ENCODE measurements at places on chromosomes 3 and 15.

- DNase-seq = no peak
Observed at GRCh38 chr3:188151438-188151837, 2.5 kb upstream of the LPP start.

GRCh38 chr15:34349769-34350168, 6.7 kb downstream of the NUTM1 start:
- DNase-seq = no peak

- no peak for DNase-seq
Observed at GRCh38 chr15:66868918-66869317, 166.9 kb downstream of the SMAD6 start.

GRCh38 chr3:176780766-176781165, 416.5 kb downstream of the TBL1XR1 start:
- no peak for DNase-seq

GRCh38 chr15:40306371-40306770, 1.4 kb downstream of the PLCB2 start:
- DNase-seq = no peak

- DNase-seq = no peak
Observed at GRCh38 chr3:43770426-43771103, 79.8 kb downstream of the ABHD5 start.

DNA sequence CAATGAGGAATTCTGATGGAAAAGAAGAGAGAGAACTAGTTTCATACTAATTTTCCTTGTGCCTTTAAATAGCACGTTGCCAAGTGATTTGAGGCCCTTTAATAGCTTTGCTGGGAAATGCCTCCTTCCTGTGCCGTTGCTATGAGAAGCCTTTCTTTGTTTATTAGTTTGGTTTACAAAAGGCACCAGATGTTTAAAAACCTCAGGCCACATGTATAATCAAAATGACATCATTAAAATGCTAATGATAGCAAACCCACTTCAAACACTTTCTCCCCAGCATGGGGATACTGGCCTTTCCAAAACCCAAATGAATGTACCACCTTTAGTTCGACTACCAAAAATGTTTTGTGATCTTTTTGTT, 50.0 kb upstream of the TBC1D23 start:
- DNase-seq = no peak

DNA sequence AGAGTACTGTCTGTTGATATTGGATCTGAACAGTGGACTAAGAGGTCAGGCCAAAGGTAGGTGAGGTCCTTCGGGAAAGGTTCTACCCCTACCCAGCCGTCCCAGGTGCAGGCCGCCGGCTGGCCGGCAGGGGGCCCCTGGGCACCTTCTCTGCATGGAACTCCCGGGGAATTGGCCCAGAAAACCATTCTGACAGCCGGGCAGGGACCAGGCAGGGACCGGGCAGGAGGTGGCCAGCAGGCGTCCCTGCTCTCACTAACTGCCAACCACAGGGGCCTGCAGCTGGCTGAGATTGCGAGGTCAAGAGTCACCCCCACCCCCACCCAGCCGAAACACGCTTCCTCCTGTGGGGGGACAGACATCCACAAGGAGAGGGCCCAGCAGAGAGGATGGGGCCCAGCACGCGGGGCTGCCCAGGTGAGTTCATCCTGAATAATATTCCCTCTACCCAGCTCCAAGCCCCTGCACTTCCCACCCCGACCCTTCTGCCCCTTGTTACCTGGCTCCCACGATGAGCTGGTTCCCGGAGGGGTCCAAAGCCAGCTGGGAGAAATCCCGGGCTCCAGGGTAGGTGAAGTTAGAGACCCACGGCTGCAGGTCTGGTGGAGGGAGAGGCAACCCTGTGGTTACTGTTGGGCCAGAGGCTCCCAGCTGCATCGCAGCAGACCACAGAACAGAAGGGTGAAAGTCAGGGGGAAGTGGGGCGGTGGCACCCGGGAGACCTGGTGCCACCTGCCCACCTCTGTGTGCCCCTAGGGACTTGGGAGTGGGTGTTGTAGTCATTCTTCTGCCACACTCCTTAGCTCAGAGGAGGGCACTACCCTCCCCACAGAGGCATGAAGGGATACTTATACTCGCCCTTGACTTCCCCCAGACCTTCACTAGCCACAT, 84.4 kb downstream of the SEMA5B start:
- no peak for DNase-seq

- DNase-seq = no peak
Observed at GRCh38 chr3:72505539-72506405, 342.5 kb downstream of the SHQ1 start.

GRCh38 chr3:188202358-188203138, 48.6 kb downstream of the LPP start:
- DNase-seq = no peak

DNA sequence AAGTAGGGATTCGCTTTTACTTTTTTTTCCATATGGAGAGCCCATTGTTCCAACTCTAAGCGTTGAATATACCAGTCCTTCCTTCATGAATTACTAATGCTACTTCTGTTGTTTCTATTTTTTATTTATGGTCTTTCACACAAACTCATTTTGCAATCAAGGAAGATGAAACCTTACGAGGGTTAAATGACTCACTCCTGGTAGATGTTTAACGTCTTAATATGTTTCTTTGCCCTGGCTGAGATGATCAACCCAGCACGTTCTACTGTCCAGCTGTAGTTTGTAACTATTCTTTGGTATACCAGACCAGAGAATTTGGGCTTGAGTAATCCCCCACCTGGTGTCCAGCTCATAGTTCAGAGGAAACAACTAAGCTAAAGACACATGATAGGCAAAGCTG, 23.1 kb downstream of the CDCP1 start:
- no peak for DNase-seq

DNA sequence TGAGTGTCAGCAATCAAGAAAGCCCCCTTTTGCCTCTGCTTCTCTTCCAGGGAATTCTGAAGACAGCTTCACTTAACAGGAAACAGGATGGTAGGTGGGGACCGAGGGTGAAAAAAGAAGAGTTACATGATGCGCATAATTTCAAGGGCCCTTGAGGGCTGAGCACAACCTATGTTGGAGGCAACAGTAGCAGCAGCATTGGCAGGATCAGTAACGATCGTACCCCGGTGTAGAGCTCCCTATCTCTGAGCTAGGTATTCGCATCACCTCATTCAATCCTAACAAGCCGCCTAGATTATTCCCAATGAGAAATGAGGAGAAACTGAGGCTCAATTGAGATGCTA, 432 bp upstream of the RAD54L2 start:
- DNase-seq = no peak

DNA sequence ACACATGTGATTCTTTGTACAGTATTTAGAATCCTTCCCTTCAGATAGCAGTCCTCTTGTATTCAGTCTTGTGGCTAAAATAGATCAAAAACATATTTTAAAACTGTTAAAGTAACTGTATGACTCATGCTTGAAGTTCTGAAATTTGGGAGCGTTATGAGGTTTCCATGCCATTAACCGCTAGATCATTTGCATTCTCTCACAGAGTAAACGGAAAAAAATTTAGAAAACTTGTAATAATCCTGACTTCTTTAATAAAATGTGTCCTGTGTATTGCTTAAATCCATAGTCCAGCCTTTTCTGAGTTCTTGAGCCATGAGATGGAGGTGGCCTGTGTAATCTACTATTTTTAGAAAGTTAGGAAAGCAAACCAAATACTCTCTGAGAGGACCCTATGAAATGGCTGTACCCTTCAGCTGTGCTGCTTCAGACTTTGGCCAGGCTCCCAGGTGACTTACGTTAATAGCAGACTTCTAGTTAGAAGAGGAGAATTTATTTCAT, 33.8 kb downstream of the MBNL1 start:
- DNase-seq = no peak

GRCh38 chr3:64715211-64715982, 27.6 kb upstream of the ADAMTS9 start:
- DNase-seq = no peak

GRCh38 chr3:129085165-129085715, 24.7 kb downstream of the GP9 start:
- no peak for DNase-seq

GRCh38 chr15:77986891-77987764, 90.4 kb downstream of the TBC1D2B start:
- no peak for DNase-seq

DNA sequence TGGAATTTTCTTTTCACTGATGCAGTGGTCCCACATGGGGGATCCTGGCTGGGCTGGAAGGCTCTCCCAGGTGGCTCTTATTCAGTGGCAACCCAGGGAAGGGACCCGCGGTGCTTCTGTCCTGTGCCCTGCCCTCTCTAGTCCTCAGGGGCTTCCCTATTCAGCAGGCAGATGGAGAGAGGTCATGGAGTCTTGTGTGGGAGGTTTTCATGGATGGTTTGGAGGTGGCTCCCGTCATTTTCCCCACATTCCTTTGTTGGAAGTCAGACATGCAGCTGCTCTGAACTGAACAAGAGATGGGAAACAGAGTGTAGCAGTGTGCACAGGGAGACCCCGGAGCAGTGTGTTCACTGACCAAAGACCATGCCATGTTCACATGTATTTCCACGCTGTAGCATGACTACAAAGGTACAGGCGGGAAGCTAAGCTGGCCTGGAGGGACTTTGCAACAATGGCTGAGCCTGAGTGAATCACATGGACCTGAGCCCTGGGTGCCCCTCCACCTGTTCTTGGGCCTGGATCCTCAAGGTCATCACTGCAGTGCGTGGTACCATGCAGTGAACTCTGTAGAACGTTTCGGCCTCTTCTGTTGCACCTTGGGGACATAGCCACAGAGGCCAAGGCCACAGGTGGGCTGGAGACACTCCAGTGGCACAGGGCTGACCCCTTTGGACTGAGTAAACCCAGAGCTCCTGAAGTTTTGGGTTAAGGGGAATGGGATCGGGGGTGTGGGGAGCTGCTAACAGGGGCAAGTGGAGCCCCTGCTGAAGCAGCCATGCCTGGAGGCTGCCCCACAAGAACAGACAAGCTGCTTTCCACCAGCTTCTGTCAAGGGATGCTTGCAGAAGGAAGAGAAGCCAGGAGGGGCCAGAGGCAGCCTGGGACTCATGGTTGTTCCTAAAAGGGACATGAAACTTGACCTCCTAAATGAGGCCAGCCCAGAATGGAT, 123.0 kb downstream of the ASB7 start:
- no peak for DNase-seq

GRCh38 chr3:131172502-131173200, 146.0 kb downstream of the NEK11 start:
- DNase-seq = no peak

DNA sequence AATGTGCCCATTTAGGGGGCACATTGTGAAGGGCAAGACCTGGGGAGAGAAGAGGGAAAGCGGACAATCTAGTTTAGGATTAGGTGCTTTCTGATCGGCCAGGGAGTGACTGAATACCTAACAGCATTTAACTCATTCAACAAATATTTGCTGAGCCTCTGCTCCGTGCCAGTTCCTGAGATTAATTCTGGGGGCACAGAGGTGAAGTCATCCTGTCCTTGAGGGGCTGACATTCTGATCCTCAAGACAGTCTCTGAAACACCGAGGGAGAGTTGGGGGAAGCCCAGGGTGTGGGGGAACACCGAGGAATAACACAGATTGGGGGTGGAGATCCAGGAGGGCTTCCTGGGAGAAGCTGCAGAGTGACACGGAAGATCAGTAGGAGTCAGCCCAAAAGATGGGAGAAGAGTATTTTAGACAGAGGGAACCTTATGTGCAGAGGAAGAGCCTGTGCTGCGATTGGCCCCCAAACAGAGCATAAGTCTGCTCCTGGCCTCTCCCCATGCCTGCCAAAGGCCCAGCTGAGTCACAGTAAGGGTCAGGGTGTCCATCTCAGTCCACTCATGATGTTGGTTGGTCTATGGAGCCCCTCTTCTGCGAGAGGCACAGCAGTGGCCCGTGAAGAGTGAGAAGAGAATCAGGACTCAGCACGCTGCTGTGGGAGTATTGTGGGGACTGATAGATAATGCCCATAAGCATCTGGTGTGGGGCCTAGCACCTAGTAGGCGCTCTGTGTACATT, 60.2 kb downstream of the AMOTL2 start:
- no peak for DNase-seq

DNA sequence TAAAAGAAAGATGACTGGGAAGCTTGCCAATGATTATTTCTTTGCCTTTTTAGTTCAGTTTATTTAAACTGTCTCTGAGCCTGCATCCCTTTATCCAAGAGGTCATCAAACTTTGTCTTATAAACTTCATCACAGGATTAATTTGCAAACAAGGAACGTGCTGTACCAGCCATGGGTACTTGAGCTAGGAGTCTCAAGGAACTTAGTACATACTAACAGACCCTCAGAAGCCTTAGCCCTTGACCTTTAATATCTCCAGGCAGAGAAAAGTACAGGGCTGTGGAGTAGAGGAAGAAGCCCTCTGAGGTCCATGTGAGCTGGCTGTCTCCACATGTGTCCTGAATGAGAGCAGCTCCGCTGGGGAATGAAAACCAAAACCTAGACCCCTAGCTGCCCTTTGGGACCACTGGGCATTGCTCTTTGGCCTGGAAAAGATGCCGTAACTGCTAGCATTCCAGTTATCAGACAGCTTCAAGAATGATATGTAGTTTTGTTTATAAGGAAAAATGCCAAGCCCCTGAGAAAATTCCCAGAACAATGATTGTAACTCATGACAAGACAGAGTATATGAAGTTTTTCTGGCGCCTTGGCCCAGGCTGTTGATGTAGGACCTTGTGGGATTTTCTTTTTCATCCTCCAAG, 92.1 kb downstream of the ASB7 start:
- no peak for DNase-seq

- no peak for DNase-seq
Observed at GRCh38 chr15:63736287-63736686, 97.5 kb downstream of the HERC1 start.

DNA sequence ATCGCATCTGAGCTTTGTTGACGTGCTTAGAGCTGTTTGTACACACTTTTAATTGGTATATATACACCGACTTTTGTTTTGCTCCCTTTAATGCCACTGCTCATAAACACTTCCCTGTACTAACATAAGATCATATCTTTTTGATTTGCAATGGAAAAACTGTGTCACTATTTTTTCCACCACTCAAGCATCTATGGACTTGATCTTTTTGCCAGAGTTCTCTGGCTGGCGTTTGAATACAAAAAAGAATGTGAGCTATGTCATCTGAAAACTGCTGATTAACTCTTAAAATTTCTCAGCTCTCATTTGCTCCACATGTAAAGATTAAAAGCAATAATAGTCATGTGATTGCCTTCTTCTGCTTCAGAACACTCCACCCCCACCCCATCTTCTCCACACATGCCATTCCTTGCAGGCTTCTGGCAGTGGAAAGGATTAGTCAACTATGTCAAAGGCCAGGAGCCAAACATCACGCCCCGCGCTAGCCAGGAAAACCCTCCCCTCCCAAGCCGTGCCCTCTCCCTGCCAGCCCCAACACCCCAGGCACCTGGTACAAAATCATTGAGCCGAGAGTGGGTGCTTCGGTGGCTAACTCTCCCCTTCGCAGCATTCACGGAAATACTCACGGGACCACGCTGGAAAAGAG, 123.4 kb upstream of the MEF2A start:
- no peak for DNase-seq

GRCh38 chr3:124699686-124700396, 30.4 kb upstream of the UMPS start:
- no peak for DNase-seq

GRCh38 chr3:25151903-25152295, 276.2 kb upstream of the RARB start:
- no peak for DNase-seq

Measured in stimulated activated CD8-positive, alpha-beta memory T cell treated with anti-CD3 and anti-CD28 coated beads, Interleukin-2, amount 100 ng/mL, for 1 hour (primary cell).